ENCODE measurements at places on chromosomes 13 and 19.

- DNase-seq: no peak
Measured at GRCh38 chr19:32199501-32200040, 145.8 kb upstream of the ZNF507 start.

GRCh38 chr19:2613507-2614295 lies 88.8 kb downstream of the GNG7 start:
- DNase-seq: peak; percentile 47

- no peak for DNase-seq
Measured at GRCh38 chr13:95603887-95604555, 40.5 kb downstream of the DZIP1 start.

GRCh38 chr13:66427458-66427861 lies 802.7 kb downstream of the PCDH9 start:
- DNase-seq: no peak

GRCh38 chr19:5075597-5075996 lies 106.7 kb downstream of the KDM4B start:
- DNase-seq: no peak

DNA sequence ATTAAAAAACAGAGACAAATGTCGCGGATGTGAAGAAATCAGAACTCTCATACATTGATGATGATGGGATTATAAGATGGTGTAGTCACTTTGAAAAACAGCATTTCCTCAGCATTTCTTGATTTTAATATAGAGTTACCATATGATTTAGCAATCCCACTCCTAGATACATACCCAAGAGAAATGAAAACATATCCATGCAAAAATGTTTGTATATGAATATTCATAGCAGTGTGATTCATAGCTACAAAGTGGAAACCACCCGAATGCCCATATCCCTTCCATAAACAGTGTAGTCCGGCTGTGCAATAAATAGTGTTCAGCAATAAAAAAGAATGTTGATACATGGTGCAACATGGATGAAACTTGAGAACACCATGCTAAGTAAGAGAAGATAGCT lies 44.6 kb downstream of the DPY19L3 start:
- no peak for DNase-seq

GRCh38 chr13:106083620-106084350 lies 451.7 kb downstream of the EFNB2 start:
- peak; percentile 63 for DNase-seq

All from EL (cell line).